SK-MEL-5 (cell line): ENCODE measurements at places on chromosomes 3 and 15. TPM values are rescaled to one million over a fixed set of nuclear protein-coding genes. Genes with fewer than 3 reads are reported as not detected.

The SEMA5B gene
- not detected in 2 replicates for total RNA-seq

The PPIP5K1 gene
- total RNA-seq = 13.7 and 14.8 TPM in 2 replicates

The ARPC4 gene
- total RNA-seq = 251 and 255 TPM in 2 replicates

The CFAP91 gene
- total RNA-seq = not detected in 2 replicates
